AML-193 (cell line): ENCODE measurements at places on chromosomes 11 and 22.
A peak's percentile ranks its signal among the peaks of the same experiment; 100 is the strongest.

- peak; percentile 11 for DNase-seq
Observed at GRCh38 chr22:36369922-36370791, 17.6 kb downstream of the MYH9 start.

DNA sequence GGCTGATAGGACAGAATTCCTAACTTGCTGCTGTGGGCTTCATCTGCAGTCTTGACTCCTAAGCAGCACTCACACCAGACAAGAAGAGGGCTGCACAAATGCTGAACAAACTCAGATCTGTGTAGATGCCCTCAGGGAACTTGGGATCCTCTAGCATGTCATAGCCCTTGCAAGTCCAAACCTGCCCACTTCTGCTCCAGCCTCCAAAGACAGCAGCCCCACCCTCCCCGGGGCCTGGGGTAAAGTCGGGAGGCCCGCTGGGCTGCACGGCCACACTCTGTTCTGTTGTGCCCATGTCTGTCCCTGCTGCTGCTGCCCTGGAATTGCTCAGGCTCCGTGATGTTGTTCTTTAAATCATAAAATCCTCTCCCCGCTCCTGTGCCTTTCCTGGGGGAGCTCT lies 28.3 kb downstream of the DRD2 start:
- DNase-seq = no peak

DNA sequence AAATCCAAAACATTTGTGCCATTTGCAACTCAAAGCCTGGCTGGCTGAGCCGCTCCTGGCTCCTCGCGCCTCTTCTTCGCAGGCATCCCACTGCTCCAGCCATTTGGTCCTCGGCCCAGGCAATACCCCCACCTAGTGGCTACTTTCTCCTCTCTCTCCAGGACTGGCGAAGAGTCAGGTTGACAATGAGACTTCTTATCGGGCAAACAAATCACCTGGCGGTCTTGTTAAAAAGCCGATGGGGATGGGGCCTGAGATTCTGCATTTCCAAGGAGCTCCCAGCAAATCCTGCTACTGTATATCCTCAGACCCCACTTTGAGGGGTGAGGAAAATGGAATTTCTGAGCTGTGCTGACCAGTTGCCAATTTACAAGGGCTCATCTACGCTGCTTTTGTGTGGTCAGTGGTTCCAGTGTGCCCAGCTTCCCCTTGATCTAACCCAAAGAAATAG lies 89.0 kb downstream of the ISX start:
- DNase-seq = peak; percentile 4

DNA sequence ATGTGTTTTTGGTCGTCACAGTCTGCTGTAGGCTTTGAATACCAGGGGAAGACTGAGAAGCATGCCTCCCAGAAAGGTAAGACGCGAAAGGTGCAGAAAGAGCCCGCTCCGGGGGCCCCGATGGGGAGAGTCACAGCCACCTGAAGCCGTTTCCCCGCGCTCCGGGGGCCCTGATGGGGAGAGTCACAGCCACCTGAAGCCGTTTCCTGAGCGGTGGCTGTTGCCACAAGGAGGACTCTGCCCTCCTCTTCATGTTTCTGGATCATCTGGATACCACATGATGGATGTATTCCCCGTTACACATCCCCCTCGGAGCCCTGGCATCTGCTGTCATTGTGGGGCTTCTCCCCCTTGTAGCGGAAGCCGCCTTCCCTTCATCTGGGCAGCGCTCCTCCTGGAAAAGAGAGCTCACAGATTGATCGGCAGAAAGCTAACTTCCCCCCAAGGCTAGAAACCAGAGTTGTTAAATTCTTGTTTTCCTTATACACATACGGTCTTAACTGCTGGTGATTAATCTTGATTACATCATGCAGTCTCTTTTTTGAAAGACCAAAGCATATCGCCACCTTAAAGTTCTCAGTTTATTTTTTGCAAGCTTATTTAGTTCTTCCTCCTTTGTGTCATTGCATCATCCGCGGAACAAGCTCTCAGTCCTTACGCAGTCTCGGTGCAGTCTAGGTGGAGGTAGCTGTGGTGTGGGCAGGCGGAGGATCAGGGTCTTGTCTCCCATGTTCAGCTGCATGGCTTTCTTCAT lies 17.5 kb downstream of the CTTN start:
- DNase-seq = peak; percentile 39

- no peak for DNase-seq
Observed at GRCh38 chr11:88383447-88383846, 45.9 kb upstream of the CTSC start.

DNA sequence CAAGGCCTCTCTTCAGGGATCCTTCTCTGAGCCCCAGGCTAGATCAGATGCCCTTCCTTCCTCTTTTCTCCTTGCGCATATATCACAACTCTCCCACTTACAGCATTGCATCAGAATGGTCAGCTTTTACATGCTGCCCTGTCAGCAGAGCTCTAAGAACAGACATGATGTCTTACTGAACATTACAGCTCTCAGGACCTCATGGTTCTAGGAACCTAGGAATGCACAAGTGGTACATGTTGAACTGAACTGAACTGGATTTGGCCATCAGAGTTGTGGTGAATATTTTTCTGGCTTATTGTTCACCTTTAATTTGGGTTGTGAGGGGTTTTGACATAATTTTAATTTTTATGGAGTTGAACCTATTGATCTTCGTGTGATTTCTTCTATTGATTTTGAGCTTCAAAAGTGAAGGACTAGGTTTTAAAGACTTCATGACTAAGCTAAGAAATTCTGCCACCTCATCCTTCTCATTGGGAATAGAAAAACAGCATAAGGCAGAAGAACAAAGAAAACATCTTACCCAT lies 37.7 kb upstream of the SPON1 start:
- peak; percentile 70 for DNase-seq
